ENCODE measurements at places on chromosomes 3 and 15.

DNA sequence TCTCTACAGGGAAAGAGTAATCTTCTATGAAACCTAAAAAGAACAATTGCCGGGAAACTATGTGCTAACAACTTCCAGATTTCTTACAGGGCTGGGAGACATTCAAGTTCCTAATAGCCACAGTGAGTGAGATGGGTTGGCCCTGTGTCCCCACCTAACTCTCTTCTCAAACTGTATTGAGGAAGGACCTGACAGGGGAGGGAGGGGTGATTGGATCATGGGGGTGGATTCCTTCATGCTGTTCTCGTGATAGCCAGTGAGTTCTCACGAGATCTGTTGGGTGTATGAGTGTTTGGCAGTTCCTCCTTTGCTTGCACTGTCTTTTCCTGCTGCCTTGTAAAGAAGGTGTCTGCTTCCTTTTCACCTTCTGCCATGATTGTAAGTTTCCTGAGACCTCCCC is 958.7 kb downstream of the AGBL1 start:
- no peak for DNase-seq

DNA sequence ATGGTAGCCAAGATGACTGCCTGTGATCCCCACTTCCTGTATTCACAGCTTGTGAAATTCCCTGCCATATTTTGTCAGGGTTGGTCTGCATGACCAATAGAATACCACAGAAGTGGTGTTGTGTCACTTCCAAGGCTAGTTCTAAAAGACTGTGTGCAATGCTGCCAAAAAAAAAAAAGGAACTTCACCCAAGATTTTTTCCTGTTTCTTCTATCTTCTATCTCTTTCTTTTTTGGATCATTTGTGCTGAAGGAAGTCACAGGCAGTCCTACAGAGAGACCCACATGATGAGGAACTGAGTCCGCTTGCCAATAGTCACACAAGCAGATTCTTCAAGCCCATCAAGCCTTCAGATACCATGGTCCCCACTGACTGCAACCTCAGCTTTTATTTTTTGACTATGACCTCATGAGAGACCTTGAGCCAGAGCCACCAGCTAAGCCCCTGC is 18.1 kb upstream of the RAF1 start:
- peak; percentile 18 for DNase-seq

DNA sequence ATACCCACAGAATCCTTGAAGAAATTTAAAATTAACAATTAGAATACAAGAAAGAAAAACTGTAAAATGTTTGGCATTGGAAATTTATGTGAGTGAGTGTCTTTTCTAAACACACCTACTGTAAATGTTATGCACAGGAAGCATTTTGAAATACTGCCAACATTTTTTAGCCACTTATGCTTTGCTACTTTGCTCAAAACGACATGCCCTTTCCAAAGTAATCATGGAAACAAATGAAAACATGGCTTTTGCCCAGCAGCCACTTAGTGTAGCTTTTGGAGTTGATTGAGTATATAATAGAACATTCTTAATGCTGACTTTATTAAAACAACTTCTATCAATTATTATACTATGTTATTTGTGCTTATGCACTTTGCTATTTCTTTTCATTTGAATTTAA is 823.0 kb downstream of the CADM2 start:
- DNase-seq: no peak

DNA sequence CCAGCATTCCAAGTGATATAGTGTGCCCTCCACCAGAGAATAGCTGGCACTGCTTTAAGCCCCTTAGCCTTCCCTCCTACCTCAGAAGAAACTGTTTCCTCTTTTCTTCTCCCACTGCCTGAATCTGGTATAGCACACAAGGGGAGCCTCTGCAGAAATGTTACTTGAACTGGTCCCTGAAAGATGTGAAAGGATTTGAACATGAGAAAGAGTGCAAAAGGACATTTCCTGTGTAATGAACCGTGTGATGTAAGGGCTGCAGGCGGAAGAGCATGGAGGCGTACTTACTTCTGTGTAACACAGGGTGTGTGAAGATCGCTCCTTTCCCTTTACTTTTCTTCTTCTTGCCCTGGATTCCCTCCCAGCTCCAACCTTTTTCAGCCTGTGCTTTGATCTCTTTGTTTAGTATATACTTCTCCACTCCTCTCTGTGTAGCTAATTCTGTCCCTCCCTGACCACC is 8.4 kb downstream of the TMOD3 start:
- DNase-seq: no peak

DNA sequence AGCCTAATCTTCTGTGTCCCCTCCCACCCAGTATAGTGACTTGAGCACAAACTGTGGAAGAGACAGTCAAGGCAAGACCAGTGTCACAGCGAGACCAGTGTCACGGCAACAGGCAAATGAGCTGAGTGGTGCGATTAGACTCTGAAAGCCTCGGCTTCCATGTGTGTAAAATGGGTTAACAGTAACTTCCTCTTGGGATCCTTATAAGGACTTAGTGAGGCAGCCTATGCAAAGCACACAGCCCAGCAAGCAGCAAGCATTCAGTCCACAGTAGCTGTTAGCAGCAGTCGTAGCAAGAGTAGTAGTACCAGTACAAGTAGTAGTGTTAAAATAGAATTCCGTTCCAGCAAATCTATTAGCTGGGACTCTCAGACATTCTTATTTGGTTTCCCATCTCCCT is 334.1 kb downstream of the GABRB3 start:
- no peak for DNase-seq

DNA sequence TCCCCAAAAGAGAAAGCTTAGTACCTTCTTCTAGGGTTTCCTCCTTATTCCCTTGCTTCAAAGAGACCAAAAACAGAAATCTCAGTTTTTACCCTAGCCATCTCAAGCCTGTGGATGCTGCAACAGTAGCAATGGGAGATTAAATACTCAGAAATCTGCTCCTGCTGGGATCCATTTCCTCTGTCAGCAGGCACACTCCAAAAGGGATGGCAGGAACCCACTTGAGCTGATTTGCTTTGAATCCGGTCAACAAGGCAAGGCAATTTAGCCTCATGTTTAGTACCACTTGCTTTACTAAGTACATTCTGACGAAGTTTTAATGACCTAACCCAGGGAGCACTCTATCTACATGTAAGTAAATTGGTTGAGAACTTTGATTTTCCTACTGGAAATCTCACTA is 590.0 kb upstream of the ADAMTS9 start:
- DNase-seq: no peak

GRCh38 chr3:42504334-42505127 is 2.1 kb downstream of the VIPR1 start:
- no peak for DNase-seq

- DNase-seq: no peak
Measured at GRCh38 chr3:114151091-114151490, 27.8 kb downstream of the DRD3 start.

GRCh38 chr3:71078723-71079525 is 504.6 kb downstream of the FOXP1 start:
- DNase-seq: no peak

DNA sequence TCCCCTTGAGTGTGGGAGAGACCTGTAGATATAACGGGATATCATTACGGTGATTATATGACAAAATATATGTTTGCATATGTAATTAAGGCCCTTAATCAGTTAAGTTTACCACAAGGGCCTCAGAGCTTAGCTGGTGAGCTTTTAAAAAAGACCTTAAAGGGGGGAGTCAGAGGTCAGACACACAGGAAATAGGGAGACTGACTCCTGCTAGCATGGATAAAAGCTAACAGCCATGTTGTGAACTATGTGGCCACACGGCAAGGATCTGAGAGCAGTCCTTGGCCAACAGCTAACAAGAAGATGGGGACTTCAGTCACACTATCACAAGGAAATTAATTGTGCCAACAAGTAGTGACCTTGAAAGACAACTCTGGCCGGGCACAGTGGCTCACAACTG is 3.1 kb downstream of the STAG1 start:
- DNase-seq: no peak

DNA sequence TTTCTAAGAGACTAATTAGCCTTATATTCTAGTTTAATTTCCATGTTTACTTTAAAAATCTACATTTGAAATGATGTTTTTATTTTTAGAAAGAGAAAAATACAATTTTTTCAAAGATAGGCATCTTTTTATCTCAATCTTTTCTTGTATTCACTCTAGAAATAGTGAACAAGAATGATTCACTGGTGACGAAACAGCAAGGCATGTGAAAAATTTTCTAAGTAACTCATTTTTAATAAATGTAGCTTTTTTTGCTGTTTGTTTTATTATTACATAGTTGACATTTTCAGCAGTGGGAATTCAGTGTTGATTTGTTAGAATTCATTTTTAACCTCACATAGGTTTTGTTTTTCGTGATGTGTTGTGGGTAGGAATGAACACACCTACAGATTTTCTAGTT is 1226.4 kb downstream of the NSUN3 start:
- DNase-seq: no peak

DNA sequence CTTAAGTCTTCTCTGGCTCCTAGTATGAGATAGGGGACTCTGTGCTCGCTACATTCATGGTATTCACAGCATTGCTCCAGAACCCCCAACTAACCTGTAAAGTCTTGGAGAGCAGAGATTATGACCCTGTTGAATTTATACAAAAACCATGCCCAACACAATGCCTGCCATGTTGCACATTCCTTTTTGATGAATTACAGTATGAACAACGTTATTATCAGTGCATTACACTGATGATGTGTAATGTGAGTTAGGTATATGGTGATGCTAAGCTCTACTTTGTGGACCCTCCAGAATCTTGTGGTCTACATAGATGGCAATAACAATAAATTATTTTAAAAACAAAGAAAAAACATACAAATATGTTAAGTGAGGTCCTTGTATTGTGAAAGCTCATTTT is 64.3 kb downstream of the EOMES start:
- DNase-seq: no peak

GRCh38 chr3:132661101-132661500 is 972 bp downstream of the UBA5 start:
- DNase-seq: no peak

GRCh38 chr15:91263632-91264531 is 163.8 kb downstream of the SV2B start:
- DNase-seq: no peak

DNA sequence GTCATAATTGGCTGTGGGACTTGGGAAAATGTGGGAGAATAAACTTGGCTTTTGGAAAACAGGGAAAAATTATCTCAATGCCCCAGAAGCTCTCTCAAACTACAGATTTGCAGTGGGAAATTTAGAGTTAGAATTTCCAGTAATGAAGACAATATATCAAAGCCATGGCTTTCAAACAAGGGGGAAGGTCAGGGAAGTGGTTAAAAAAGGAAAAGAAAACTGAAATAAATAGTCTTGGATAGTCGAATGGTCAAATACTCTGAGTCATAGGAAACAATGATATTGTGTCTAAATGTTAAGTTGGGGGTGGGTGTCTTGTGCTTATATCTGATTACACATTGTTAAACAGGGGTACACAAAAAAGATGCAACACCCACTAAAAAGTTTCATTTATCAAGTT is 272.4 kb upstream of the COL8A1 start:
- no peak for DNase-seq

DNA sequence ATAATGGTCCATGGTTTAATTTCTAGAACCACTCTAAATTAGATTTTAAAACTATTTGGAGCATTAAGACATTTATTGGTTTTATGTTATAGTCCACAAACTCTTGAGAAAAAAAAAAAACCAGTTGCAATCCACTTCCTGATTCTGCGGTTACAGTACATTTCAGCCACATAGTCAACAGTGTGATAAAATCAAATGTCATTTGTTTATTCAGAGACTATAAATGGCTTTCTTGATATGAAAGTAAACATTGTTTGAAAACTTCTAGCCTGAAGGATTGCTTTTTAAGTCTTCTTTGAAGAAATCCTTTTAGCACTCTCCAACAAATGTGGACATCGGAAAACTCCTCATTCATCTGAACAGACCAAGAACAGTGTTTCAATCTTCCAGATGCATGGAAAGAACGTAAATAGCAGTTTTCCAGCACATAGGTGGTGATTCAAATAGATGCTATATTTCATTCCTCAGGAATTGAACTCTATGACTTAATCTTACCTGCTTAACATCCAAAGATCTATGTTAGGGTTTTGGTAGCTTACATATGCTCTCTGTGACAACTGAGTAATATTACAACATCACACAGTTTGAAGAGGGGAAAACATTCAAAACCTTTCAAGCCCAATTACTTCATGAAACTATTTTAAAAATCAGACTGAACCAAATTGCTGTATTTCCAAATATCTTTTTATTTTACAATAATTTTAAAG is 87.8 kb upstream of the UBE2E2 start:
- no peak for DNase-seq

DNA sequence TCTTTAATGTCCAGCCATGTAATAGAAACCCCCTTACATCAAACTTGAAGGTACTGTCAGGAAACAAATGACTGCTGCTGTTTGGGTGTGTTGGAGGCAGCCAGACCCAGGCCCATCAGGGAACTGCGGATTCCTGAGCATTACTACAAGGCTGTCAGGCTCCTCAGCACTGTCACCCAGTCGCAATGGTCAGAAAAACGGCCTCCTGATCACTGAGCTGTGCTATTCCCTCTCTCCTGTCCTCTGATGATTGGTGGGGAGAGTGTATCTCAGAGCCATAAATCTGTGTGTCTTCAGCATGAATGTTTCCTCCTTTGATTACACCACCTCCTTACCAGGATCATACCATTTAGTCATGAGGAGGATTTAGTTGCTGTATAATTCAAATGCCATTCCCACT is 135.2 kb upstream of the GADL1 start:
- DNase-seq: no peak

- no peak for DNase-seq
Measured at GRCh38 chr15:36970522-36970921, 129.8 kb downstream of the MEIS2 start.

GRCh38 chr3:136955813-136956212 is 2.0 kb upstream of the IL20RB start:
- DNase-seq: no peak

DNA sequence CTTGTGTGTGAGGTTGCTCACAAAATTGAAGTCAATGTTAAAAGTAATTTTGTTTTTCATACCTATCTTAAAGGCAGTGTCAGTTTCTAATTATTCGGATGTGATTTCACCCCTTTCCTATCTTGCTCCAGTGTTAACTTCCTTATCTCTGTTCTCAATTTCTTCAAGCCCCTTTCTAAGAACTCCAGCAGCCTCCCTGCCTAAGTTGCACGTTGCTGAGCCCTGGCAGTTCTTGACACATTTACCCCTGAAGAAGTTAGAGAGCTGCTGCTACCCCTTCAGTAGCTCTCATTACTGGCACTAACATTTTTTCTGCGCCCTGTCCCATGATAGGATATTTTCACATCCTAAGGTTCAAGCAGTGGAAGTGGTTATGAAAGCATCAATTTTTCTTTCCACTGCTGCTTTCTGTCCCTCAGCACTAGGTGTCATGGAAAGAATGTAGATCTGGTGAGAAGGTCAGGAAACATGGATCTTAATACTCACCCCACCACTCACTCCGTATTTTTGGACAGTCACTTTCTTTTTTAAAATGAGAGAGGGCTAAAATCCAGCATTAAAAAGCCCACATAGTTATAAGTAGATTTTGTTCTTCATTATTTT is 62.9 kb downstream of the OPA1 start:
- DNase-seq: no peak

GRCh38 chr3:121231872-121232271 is 313.9 kb downstream of the POLQ start:
- no peak for DNase-seq

Data from CD4-positive, alpha-beta T cell treated with Interleukin-21 for 1 hour (primary cell).